ENCODE measurements at places on chromosomes 4 and X.
A peak's percentile ranks its signal among the peaks of the same experiment; 100 is the strongest.

GRCh38 chrX:10090319-10090718 is 66.5 kb upstream of the CLCN4 start:
- no peak for DNase-seq

GRCh38 chr4:20408611-20409010 is 156.9 kb downstream of the SLIT2 start:
- DNase-seq, result no peak

DNA sequence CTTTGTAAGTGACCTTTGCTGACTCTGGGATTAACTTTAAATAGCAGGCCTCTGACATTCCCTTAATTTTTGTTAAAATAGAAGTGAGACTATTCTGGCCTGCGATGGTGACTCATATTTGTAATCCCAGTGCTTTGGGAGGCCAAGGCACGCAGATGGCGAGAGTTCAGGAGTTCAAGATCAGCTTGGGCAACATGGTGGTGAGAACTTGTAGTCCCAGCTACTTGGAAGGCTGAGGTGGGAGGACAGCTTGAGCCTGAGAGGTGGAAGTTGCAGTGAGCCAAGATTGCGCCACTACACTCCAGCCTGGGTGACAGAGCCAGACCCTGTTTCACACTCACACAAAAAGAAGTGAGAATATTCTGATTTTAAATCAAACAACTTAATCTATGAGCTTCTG is 27.3 kb downstream of the ZNF330 start:
- DNase-seq, result no peak

DNA sequence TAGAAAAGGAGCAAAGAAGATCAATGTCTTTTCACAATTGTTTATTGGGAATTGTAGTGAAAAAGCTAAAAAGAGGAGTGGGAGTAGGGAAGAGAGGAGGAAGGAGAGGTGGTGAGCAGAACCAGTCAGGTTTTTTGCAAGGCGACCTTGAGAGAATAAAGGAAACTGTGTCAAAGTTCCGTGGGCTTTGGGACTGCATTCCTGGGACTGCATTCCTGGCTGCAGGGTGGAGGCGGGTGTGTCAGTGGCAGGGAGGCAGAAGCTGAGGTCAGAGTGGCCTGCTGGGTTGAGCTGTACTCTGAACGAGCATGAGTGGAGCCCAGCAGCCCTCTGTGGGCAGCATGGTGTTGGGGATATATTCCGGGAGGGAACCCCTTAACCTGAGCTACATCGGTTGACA is 66.8 kb upstream of the UCP1 start:
- DNase-seq, result no peak

DNA sequence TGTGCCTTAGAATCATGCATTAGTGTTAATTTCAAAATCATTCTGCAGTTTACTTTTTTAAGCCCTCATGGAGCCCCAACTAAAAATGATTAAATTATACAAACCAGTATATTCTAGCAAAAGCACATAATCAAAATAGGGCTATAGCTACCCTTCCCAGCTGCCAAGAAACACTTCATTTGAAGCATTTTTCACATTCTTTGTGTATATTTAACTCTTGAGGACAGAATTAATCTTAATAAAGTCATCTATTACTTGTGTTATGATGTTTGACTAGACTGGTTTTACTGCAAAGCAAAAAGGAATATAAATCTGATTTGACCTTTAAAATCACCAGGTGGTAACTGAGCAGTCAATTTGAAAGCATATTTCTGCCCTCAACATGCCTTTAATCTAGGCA is 145.1 kb downstream of the PRDM5 start:
- DNase-seq, result no peak

- no peak for DNase-seq
Observed at GRCh38 chr4:141684785-141685184, 48.4 kb downstream of the IL15 start.

- peak; percentile 68 for DNase-seq
Observed at GRCh38 chr4:41882625-41883347, 52.4 kb upstream of the TMEM33 start.

DNA sequence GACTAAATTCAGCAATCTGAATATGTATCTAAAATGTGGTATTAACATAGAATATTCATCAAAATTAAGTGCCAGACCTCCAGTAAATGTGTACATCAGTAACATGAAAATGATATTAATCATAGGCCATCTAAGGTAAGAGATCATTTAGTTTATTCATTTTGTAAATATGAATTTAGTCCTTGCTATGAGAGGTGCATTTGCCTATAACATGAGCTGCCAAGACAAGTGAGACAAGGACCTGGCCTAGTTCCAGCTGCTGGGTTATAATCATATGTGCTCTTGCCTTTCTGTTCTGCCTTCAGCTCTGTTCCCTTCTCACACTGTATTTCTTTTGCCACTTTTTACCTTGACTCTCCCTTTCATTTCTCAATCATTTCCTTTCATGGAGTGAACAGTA is 160.0 kb downstream of the STIM2 start:
- no peak for DNase-seq

- no peak for DNase-seq
Observed at GRCh38 chrX:38045538-38046096, 39.3 kb downstream of the SYTL5 start.

GRCh38 chr4:57158762-57159161 is 48.6 kb upstream of the IGFBP7 start:
- no peak for DNase-seq

GRCh38 chr4:128454881-128455280 is 167.3 kb upstream of the PGRMC2 start:
- no peak for DNase-seq

GRCh38 chr4:101075536-101075935 is 271.8 kb downstream of the PPP3CA start:
- no peak for DNase-seq

DNA sequence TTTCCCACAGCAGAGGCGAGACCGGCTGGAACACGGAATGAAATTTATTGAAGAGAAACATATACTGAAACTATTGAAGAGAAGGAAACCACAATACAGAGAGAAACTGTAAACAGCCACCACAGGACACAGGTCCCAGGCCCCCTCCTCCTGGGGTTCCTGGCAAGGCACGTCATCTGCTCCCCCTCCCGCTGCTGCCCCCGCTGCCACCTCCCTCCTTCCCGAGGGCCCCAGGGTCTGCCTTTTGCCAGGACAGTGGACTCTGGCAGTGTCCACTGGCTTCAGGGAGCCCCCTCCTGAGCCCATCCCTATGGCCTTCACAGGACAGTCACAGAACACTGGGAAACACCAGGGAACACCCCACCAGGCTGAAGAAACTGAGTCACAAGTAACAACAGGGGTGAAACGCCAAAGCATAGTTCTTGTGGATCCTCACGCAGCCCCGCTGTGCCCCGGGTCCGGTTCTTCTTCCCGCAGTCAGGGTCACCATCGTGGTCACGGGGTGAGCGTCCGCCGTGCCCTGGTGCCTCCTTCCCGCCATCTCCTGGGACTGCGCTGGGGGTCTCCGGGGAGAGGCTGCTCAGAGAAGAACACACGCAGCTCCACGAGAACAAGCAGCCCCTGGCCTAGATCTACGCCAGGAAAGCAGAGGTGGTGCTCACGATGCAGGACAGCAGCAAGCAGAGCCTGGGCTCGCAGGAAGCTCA is 5.4 kb downstream of the PNMA6E start:
- DNase-seq, result no peak

DNA sequence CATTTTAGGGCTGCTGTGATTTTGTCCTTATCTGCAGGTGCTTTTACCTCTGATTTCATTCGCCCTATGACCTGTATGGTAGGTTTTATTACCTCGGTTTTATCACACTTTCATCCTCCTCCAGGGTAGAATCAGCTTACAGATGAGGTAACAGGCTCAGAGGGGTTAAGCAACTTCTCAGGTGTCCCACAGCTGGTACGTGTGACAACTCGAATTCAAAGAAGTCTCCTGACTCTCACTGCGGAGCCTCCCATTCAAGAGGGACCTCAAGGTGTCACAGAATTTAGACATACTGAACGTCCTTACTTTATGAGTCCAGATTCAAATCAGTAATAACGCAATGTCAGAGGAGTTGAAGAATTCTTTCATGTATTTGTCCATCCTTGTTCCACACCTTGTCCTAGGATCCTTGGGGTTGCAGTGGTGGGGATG is 12.5 kb upstream of the KIAA0232 start:
- no peak for DNase-seq

- no peak for DNase-seq
Observed at GRCh38 chr4:17098401-17098800, 200.0 kb upstream of the LDB2 start.

GRCh38 chrX:31550158-31550557 is 478.3 kb upstream of the FTHL17 start:
- DNase-seq, result no peak

DNA sequence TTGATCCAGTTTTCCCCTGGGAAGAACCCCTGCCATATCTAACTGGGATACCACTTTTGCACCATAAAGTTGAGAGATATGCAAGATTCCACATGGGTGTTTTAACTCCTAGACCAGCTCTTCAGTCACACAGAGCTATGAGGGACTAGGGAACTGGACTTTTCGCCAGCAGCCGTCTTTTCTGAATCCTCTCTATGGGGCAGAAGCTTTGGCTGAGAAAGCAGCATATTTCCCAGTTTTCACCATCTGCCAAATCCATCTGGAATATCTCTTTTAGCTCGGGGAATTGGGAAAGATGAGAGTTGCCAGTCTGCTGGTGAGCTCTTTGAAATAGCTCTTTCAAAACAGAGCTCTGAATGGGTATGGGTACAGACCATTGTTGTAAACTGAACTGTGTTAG is 20.9 kb downstream of the APOOL start:
- no peak for DNase-seq

- no peak for DNase-seq
Observed at GRCh38 chrX:20523626-20524312, 257.1 kb upstream of the RPS6KA3 start.

DNA sequence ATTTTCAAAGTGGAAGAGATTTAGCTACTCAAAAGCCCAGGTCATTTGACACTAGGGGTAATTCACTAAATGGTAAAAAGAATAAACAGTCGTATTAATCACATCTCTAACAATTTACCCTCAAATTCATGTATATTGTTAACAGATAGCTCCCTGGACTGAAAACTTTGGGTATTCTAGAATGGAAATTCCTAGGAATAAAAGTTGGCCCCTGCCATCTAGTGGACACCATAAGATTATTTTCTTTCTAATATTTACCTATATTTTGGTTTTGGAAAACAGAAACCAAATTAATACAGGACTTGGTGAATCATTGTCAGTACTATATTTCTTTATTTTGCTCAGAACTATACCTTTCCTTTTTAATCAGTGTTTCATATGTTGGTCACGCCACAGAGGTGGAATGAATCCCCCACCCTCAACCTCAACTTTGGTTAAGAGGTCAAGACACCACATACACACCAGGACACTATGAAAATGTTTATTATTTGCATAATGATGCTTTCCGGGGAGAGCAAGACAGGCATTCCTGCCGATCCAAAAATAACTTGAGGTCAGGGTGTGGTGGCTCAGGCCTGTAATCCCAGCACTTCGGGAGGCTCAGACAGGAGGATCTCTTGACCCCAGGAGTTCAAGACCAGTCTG is 96.2 kb upstream of the APOOL start:
- DNase-seq, result no peak

GRCh38 chr4:22668301-22668700 is 24.4 kb upstream of the GBA3 start:
- no peak for DNase-seq

GRCh38 chr4:37847311-37847884 is 20.9 kb downstream of the PGM2 start:
- DNase-seq, result no peak

- DNase-seq, result no peak
Observed at GRCh38 chrX:119999087-119999634, 55.6 kb upstream of the NKAP start.

DNA sequence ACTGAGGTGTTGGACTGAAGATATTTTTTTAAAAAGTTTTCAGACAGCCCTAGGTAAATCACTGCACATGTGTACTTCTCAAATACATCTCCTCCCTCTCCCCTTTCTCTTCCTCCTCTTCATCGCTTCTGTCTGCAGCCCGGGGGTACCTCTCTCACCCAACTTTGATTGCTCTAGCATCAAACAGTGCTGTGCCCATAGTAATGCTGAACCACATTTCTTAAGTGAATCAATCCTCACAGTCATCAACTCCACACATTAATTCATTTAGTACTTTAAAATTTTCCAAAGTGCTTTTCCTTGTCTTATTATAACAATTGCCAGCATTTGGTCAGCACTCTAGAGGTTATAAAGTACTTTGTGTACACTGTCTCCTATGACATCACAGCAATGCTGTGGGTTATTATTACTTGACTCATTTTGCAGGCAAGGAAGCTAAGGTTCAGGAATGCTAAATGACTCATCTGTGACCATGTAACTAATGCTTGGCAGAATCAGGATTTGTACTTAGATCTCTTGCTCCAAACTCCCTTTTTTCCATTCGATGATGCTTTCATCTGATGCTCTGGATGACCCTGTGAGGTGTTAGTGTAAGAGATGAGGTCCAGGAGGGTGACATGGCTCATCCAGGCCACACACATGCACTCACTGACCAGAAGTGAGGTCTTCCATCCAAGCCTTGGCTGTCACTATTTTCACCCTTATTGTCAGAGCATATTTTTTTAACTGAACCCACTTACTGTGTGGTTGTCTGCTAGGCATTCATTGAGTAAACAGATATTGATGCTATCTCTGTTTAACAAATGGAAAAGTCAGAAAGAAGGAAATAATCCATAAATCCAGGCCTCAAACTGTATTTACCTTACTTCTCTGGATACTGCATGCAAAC is 58.8 kb downstream of the RHOH start:
- DNase-seq, result no peak

- DNase-seq, result no peak
Observed at GRCh38 chr4:26235500-26235899, 85.3 kb upstream of the RBPJ start.

DNA sequence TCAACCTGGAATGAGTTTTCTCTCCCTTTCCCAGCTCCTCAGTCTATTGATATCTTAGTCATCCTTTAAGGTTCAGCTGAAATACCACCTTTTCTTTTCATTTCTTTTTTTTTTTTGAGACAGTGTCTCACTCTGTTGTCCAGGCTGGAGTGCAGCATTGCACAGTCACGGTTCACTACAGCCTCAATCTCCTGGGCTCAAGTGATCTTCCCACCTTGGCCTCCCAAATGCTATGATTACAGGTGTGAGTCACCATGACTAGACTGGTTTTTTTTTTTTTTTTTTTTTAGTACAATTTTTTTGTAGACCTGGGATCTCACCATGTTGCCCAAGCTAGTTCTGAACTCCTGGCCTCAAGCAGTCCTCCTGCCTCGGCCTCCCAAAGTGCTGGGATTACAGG is 28.9 kb downstream of the AFF1 start:
- no peak for DNase-seq

- DNase-seq, result no peak
Observed at GRCh38 chrX:56788717-56789122, 59.7 kb downstream of the NBDY start.

DNA sequence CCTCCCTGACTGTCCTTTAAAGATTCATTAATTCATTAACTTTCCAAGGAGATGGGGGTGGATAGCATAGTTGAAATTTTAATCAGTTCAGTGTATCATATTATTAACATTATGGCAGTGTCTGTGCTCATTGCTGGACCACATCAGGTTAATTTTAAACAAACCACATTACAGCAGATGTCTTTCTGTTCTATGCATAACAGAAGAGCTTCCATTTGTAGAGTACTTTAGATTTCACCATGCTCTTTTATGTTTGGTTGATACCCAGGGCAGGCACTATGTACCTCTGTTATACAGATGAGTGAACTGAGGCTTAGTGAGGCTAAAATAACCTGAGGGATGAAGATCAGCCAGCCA is 41.1 kb downstream of the AFF2 start:
- DNase-seq, result no peak

- no peak for DNase-seq
Observed at GRCh38 chr4:127250577-127250976, 382.2 kb upstream of the INTU start.

All from activated naive CD8-positive, alpha-beta T cell treated with anti-CD3 and anti-CD28 coated beads, Interleukin-2, amount 50 U/mL, for 24 hours (primary cell).